ENCODE measurements at places on chromosomes 6 and 20.

GRCh38 chr20:45347936-45348778 lies at the start of gene SDC4:
SDC4 (minus strand) TSS chr20:45348424; CDS start chr20:45348384, 40 bp downstream.
- peak within 1 kb of the TSS; percentile 21 for H3K27ac ChIP-seq
- H3K27me3 ChIP-seq: no peaks in the 10 kb centered on the region
- H3K4me3 ChIP-seq: peak within 1 kb of the TSS; percentile 67
- no peaks in the 10 kb centered on the region for H3K36me3 ChIP-seq
- peak; percentile 74 for DNase-seq

DNA sequence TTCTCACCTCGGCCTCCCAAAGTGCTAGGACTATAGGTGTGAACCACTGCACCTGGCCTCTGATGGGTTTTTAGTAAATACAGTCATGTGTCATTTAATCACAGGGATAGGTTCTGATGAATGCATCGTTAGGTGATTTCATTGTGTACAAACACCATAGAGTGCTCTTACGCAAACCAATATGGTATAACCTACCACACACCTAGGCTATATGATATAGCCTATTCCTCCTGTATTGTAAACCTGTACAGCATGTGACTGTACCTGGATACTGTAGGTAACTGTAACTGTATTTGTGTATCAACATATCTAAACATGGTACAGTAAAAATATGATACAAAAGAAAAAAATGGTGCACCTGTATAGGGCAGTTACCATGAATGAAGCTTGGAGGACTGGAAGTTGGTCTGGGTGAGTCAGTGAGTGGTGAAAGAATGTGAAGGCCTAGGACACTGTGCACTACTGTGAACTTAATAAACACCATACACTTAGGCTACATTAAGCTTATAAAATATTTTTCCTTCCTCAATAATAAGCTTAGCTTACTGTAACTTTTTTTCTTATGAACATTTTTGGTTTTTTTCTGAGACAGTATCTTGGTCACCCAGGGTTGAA lies 10.0 kb downstream of the BICRAL start:
- H3K4me1 ChIP-seq: peaks cover 13% of the 10 kb centered on the region
- H3K27me3 ChIP-seq: no peaks in the 10 kb centered on the region
- H3K36me3 ChIP-seq: no peaks in the 10 kb centered on the region
- no peak overlapping the region for H3K4me3 ChIP-seq

- DNase-seq: no peak
- peak overlapping the region; percentile 44 for H3K4me3 ChIP-seq
- H3K27ac ChIP-seq: no peak overlapping the region
- H3K27me3 ChIP-seq: no peaks in the 10 kb centered on the region
Measured at GRCh38 chr6:7911345-7911725, 747 bp upstream of the TXNDC5 start.

DNA sequence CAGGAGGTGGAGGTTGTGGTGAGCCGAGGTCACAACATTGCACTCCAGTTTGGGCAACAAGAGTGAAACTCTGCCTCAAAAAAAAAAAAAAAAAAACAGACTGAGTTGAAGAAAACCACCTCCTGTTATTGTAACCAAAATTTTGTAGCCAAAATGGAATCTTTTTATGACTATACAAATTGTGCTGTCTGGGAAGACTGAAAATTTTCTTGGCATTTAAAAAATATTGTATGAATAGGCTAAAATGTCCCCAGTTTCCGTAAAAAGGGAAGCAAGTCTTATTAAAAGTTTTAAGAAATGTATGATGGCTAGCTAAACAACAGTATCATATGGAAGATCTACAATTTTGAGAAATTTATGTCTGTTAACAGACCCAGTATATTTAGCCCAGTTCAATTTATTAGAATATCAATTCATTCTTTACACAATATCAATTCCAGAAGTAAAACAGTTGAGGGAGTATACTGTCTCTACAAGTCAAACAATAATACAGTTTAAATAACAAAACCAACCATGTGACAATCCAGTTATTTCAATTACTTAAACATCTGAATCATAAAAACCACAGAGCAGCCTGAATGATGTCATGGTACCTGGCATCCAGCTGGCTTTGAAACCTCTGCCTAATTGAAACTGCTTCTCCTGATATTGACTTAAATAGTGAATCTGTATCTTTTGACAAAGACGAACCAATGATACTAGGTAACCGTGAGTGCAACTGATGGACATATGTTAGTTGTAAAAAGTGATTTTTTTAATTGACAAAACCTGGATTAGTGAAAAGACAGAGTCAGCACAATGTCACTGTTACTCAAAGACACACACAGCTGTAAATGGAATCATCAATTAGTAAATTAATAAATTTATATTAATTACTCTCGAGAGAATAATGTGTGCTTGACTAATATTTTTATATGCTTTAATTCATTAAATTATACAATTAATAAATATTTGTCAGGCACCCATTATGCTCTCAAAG lies 166.6 kb upstream of the MARCKS start:
- H3K27me3 ChIP-seq: no peaks in the 10 kb centered on the region
- H3K4me1 ChIP-seq: no peaks in the 10 kb centered on the region
- no peak for DNase-seq
- H3K36me3 ChIP-seq: no peaks in the 10 kb centered on the region

DNA sequence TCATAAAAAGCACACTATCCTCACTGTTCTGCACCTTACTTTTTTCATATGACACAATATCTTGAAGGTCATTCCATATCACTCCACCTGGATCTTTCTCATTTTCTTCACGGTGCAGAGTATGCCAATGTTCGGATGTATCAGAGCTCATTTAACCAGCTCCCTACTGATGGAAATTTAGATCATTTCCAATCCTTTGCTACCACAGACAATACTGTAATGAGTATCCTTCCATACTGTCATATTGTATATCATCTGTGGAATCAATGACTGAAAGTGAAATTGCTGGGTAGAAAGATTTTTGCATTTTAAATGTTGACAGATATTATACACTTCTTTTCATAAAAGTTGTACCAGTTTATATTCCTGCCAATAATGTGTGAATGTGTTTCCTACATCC lies 2.2 kb upstream of the RAB44 start:
- H3K27ac ChIP-seq: no peak overlapping the region
- H3K36me3 ChIP-seq: no peaks in the 10 kb centered on the region
- no peaks in the 10 kb centered on the region for H3K27me3 ChIP-seq
- H3K4me3 ChIP-seq: no peak overlapping the region
- no peaks in the 10 kb centered on the region for H3K4me1 ChIP-seq

DNA sequence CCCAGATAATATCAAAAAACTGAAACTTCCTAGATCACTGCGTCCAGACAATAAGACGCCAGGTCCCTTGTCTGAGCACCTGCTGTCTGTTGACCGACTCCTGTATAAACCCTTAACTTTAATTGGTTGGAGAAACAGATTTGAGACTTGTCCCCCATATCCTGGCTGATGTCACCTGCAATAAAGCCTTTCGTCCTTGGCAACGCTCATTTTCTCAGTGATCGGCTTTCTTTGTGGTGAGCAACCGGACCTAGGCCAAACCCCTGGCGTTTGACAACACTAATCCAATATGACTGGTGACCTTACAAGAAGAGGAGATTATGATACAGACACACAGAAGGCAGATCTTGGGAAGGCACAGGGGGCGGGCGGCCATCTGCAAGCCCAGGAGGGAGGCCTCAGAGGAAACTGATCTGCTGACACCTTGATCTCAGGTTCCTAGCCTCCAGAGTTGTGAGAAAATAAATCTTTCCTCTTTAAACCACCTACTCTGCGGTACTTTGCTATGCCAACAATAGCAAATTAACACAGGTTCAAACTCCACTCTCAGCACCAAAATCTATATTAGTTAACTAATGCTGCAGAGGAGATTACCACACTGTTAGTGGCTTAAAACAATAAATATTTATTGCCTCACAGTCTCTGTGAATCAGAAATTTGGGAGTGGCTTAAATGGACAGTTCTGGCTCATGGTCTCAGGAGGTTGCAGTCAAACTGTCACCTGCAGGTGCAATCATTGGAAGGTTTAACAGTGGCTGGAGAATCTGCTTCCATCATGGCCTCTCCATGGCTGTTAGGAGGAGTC lies 178.7 kb downstream of the OTOR start:
- DNase-seq: no peak
- H3K27ac ChIP-seq: no peak overlapping the region
- H3K4me3 ChIP-seq: no peak overlapping the region
- H3K36me3 ChIP-seq: no peaks in the 10 kb centered on the region
- H3K27me3 ChIP-seq: no peaks in the 10 kb centered on the region

DNA sequence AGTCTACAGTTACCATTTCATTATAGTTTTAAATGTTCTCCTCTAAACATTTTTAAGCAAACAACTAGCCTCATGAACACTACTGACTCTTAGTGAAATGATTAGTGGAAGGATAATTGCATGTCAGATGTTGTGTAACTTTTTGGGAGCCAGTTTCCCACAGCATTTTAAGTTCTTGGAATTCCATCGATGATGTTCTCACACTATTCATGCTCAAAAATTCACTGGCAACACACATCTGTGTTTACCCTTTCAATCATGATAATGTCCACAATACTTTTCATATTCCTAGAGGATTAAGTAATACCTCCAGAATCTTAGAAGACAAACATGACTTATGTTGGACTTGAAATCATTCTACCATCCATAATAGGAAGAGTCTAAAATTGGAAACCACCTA lies 678.1 kb upstream of the ID4 start:
- no peaks in the 10 kb centered on the region for H3K36me3 ChIP-seq
- no peak overlapping the region for H3K4me3 ChIP-seq
- no peak for DNase-seq
- no peak overlapping the region for H3K27ac ChIP-seq

GRCh38 chr6:134937426-134937825 lies 12.5 kb downstream of the ALDH8A1 start:
- H3K27ac ChIP-seq: no peak overlapping the region
- H3K4me3 ChIP-seq: no peak overlapping the region
- no peaks in the 10 kb centered on the region for H3K36me3 ChIP-seq
- no peak for DNase-seq

DNA sequence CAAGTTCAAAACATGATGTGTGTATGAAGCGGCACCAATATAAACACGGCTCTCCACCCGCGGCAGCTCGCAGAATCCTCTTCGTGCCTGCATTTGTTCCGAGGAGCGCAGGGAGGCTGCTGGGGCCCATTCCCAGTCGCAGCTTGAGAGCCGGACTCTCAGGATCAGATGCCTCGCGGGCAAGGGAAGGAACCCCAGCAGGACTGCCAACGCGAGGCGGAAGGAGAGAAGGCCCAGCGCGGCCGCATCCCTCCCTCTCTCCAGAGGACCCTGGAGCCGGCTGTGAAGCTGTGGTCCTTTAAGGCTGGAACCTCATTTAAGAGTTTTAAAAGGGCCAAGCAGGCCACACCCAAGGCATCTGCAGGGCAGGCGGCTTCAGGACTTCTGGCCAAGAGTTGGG lies 44.2 kb upstream of the ZBP1 start:
- H3K27me3 ChIP-seq: no peaks in the 10 kb centered on the region
- no peak overlapping the region for H3K27ac ChIP-seq
- DNase-seq: no peak
- no peak overlapping the region for H3K4me3 ChIP-seq
- peaks cover 14% of the 10 kb centered on the region for H3K4me1 ChIP-seq

GRCh38 chr6:143394389-143394788 lies 56.1 kb downstream of the ADAT2 start:
- H3K36me3 ChIP-seq: no peaks in the 10 kb centered on the region
- no peaks in the 10 kb centered on the region for H3K27me3 ChIP-seq
- no peak overlapping the region for H3K27ac ChIP-seq
- no peak overlapping the region for H3K4me3 ChIP-seq
- H3K4me1 ChIP-seq: no peaks in the 10 kb centered on the region

- no peak overlapping the region for H3K27ac ChIP-seq
- H3K27me3 ChIP-seq: no peaks in the 10 kb centered on the region
- no peaks in the 10 kb centered on the region for H3K4me1 ChIP-seq
- no peaks in the 10 kb centered on the region for H3K36me3 ChIP-seq
- DNase-seq: no peak
Measured at GRCh38 chr6:74705451-74705850, 500.4 kb downstream of the COL12A1 start.

GRCh38 chr6:159462431-159462830 lies 230.6 kb downstream of the SOD2 start:
- H3K27me3 ChIP-seq: no peaks in the 10 kb centered on the region
- no peaks in the 10 kb centered on the region for H3K36me3 ChIP-seq
- no peaks in the 10 kb centered on the region for H3K4me1 ChIP-seq
- no peak overlapping the region for H3K27ac ChIP-seq
- no peak for DNase-seq

DNA sequence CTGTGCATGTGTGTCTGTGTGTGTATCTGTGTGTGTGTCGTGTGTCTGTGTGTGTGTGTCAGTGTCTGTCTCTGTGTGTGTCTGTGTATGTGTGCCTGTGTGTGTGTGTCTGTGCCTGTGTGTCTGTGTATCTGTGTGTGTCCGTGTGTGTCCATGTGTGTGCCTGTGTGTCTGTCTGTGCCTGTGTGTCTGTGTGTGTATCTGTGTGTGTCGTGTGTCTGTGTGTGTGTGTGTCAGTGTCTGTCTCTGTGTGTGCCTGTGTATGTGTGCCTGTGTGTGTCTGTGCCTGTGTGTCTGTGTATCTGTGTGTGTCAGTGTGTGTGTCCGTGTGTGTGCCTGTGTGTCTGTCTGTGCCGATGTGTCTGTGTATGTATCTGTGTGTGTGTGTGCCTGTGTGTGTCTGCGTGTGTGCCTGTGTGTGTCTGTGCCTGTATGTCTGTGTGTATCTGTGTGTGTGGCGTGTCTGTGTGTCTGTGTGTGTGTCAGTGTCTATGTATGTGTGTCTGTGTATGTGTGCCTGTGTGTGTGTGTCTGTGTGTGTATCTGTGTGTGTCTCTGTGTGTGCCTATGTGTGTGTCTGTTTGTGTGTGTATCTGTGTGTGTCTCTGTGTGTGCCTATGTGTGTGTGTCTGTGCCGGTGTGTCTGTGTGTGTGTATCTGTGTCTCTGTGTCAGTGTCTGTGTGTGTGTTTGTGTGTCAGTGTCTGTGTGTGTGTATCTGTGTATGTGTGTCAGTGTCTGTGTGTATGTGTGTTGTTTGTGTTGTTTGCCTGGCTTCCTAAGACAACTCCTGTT lies 11.6 kb downstream of the SNPH start:
- no peaks in the 10 kb centered on the region for H3K36me3 ChIP-seq
- H3K4me1 ChIP-seq: no peaks in the 10 kb centered on the region
- no peak overlapping the region for H3K4me3 ChIP-seq
- H3K27me3 ChIP-seq: no peaks in the 10 kb centered on the region
- DNase-seq: no peak

- DNase-seq: no peak
- H3K4me3 ChIP-seq: no peak overlapping the region
- no peaks in the 10 kb centered on the region for H3K4me1 ChIP-seq
- H3K27me3 ChIP-seq: no peaks in the 10 kb centered on the region
Measured at GRCh38 chr6:158545043-158545966, 14.6 kb upstream of the TMEM181 start.

GRCh38 chr20:60649541-60649940 lies 602.5 kb upstream of the CDH4 start:
- H3K4me3 ChIP-seq: no peak overlapping the region
- H3K27ac ChIP-seq: no peak overlapping the region
- H3K4me1 ChIP-seq: peaks cover 1% of the 10 kb centered on the region
- no peak for DNase-seq

GRCh38 chr6:102298051-102298450 lies 904.5 kb downstream of the GRIK2 start:
- no peak overlapping the region for H3K4me3 ChIP-seq
- DNase-seq: no peak
- H3K36me3 ChIP-seq: no peaks in the 10 kb centered on the region
- H3K4me1 ChIP-seq: no peaks in the 10 kb centered on the region

All from ovary (tissue), 10 donors.